ENCODE measurements at places on chromosomes 3 and 15.

- no peak for DNase-seq
These were observed 58.6 kb downstream of the QTRT2 start for GRCh38 chr3:114115143-114115542.

DNA sequence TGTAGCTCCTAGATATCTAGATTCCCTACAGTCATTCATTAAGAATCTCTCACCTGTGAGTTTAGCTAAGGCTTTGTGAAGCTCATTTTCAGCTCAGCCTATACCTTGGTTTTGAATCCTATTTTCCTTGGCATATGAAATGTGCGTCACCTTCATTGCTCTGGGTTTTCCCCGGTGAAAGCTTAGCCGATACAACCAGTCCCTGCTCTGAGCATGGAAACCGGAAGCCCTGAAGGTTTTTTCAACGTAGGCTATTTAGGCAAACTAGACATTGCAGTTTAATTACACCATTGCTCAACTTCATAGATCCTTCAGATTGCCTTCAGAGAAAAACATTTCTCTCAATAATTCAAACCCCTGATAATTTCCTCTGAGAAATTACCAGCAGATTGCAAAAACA lies 206.8 kb upstream of the TPRG1 start:
- DNase-seq, result no peak

DNA sequence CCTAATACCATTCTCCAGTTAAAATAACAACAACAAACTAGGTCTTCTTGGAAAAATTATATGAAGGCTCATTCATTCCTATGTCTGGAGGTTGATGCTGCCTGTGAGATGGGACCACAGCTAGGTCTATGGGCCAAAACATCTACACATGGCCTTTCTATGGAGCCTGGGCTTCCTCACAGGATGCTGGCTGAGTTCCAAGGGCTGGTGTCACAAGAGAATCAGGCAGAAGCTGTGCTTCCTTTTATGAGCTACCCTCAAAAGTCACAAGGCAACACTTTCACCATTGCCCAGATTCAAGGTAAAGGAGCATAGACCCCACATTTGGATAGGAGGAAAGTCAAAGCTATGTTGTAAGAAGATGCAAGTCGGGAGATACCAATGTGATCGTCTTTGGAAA lies 4.6 kb upstream of the RTP2 start:
- no peak for DNase-seq

- DNase-seq, result no peak
These were observed 201.6 kb downstream of the CHST2 start for GRCh38 chr3:143321058-143321769.

DNA sequence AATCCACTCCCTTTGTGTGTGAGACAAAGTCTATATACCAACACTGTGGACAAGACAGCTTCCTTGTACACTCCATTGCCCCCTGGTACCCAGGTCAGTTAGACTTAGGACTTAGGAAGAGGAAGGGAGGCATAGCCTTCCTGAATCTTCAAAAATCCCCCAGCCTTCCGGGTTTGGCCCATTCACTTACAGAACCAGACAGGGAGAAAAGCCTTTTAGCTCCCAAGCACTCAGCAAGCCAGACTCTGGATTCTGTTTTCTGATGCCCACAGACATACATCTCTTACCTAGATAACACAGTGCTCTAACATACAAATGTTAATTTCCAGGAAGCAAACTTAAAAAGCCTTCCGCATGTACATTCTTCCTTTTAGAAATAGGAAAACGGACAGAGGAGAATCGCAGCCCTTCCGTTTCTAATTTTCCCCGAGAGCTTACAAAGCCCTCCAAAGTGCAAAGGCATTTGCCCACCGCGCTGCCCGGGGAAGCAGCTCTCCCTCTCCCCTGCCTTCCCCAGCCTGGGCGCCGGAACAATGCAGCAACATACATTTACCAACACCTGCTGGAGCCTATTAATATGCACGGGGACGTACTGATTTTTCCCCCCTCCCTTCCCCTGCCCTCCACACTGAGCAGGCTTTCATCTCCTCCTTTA lies 442.0 kb downstream of the MAGI1 start:
- no peak for DNase-seq

GRCh38 chr3:141272906-141273662 lies 41.5 kb downstream of the PXYLP1 start:
- no peak for DNase-seq

DNA sequence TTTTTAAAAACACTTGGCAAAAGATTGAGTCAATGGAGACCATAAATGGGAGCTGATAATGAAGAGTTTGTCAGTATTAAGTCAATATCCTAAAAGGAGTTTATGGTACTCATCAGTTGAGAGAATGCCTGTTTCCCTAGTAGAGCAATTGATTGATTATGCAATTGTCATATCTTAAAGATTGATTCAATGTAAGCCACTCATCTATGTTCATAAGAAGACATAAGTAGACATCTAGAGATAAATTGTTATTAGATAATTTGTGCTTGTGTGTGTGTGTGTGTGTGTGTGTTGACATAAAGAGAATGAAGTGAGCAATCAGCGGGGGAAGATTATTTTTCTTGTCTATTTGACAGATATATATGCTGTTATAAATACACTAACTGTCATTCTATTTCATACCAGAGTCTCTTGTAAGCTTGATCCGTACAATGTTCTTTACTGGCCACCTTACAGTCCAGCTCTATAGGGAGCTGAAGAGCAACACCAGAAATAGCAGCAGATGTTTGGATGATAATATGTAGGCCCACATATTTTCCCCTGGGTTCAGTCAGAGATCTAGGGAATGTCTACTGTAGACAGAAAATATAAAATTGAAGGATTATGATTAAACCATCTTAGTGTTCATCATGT lies 848.6 kb upstream of the EPHA6 start:
- DNase-seq, result no peak

- no peak for DNase-seq
These were observed 596.9 kb upstream of the ARPP21 start for GRCh38 chr3:35042210-35042991.

DNA sequence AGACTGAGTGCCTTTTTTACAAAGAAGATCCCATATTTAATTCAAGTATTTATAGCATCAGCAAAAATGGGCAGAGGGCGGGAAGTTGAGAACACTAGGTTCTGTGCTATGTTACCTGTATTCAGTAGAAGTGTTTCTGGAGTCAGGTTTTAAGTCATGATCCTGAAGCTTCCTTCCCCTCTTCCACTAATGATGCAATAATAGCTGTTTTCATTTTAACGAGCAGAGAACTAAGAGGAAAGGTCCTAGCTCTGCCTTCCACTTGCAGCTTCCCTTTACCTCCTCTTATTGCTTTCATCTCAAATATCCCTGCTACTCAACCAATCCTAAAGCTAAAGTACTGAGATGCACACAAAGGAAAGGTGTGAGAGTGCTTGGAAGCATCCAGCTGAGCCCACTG lies 16.9 kb upstream of the TMOD3 start:
- DNase-seq, result no peak

DNA sequence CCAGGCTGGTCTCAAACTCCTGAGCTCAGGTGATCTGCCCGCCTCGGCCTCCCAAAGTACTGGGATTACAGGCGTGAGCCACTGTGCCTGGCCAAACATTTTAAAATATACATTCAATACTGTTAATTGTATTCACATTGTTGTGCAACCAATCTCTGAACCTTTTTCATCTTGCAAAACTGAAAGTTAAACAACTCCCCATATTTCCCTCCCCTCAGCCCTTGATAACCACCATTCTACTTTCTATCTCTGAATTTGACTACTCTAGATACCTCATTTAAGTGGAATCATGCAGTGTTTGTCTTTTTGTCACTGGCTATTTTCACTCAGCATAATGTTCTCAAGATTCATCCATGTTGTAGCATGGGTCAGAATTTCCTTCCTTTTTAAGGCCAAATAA lies 30.0 kb downstream of the HMCES start:
- DNase-seq, result no peak

GRCh38 chr3:123329636-123330340 lies 119.1 kb downstream of the ADCY5 start:
- no peak for DNase-seq
